Stimulated activated CD8-positive, alpha-beta memory T cell treated with anti-CD3 and anti-CD28 coated beads, Interleukin-15, amount 100 ng/mL, for 4 hours (primary cell): ENCODE measurements at places on chromosomes 13 and 19.
A peak's percentile ranks its signal among the peaks of the same experiment; 100 is the strongest.

- DNase-seq, result no peak
Measured at GRCh38 chr13:43934273-43934672, 54.6 kb downstream of the LACC1 start.

DNA sequence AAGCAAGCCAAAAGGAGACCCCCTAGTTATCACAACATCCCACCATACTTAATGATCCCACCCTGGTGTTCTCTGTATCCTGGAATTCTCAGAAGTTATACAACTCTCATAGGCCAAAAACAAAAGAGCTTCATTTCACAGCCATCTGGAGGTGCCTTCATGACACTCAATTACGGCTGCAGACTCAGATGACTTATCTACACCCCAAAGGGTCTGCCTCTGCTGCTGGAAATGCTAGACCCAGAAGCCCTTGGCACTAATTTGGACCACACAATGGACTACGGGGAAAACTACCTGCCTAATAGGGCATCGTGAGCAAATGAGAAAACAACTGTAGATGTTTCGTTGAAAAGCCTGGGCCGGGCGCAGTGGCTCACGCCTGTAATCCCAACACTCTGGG, 40.2 kb downstream of the BRD4 start:
- DNase-seq, result no peak

- no peak for DNase-seq
Measured at GRCh38 chr13:83453723-83454122, 428.6 kb downstream of the SLITRK1 start.

DNA sequence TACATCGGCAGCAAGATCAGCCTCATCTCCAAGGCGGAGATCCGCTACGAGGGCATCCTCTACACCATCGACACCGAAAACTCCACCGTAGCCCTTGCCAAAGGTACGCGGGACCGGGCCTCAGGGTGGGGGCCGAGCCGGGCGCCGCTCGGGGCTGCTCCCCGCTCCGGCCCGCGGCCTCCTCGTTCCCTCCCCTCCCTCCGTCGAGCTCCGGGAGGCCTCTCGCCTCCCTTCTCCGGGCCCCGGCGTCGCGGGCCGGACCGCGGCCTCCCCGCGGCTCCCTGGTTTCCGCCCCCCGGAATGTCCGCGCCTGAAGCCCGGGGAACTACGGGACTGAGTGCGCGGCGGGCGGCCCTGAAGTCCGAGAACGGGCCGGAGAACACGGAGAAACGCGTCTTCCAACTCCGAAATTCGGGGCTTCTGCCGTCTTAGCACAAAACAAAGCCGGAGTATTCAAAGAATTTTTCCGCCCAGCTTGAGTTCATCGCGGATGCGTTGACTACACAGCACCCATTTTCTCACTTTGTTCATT, 423 bp downstream of the LSM14A start:
- DNase-seq, result peak; percentile 13
